ENCODE measurements at places on chromosomes 6 and 20.
A peak's percentile ranks its signal among the peaks of the same experiment; 100 is the strongest.

DNA sequence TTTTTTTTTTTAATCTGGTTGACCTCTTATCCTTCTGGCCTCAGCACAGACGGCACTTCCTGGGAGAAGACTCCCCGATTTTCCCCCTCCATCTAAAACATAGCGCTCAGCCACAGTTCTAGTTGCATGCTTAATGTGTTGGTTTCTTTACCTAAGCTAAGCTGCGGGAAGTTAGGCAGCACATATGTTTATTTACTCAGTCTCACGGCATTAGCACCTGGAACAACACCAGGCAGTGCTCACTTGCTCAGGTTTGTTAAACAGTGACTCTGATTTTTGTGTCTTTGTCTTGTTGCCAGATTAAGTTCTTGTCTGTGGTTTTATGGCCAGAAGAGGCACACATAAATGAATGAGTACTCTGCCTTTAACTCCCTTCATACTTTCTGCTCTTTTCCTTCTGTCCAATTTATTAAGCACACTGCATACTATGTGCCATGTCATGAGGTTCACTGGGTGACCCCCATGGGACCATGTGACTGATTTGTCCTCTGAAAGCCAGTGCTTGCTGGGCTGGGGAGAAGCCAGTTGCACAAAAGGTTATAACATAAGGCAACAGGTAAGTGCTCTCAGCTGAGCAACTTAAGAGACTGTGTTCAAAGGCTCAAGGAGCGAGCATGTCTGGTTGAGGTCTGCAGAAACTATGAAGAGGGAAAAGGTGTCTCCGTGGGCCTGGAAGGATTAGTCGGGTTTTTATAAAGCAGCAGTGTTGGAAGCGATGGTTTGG is 93.6 kb downstream of the RPP40 start:
- no peak for DNase-seq

DNA sequence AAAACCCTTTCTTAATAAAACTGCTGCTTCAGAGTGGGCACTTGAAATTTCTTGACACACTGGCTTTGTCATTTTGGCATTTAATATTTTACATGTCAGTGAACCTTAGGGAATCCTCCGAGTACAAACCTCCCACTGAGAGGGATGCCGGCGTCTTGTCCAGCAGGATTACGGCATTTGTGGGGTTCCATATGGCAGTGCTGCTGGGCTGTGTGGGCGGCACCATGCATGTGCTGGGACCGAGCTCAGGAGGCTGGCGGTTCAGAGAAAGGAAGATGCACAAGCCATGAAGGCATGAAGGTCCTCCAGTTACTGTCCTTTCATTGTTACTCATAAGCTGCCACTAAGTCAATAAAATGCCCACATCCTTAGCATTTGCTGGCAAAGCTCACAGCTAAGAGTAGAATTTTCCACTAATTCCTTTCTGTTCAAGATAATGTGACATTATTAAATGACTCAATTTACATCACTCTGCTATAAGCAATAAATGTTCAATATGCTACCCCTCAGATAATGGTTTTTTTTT is 61.4 kb downstream of the LY86 start:
- DNase-seq: no peak

DNA sequence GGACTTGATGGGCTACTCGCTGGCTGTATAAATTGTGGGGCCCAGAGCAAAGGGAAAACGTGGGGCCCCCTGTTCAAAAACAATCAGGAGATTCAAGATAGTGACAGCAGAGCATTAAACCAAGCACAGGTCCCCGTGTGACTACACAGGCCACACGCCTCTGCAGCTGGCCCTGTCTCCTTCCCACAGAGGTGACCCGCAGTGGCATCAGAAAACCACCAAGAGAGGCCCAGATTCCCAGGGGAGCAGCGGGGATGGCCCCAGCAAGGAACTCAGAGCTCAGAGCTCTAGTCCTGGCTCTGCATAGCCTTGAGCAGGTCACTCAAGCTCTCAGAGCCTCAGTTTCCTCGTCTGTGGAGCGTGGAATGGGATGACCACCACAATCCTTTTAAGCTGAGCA is 57.6 kb downstream of the CPNE5 start:
- DNase-seq: no peak

DNA sequence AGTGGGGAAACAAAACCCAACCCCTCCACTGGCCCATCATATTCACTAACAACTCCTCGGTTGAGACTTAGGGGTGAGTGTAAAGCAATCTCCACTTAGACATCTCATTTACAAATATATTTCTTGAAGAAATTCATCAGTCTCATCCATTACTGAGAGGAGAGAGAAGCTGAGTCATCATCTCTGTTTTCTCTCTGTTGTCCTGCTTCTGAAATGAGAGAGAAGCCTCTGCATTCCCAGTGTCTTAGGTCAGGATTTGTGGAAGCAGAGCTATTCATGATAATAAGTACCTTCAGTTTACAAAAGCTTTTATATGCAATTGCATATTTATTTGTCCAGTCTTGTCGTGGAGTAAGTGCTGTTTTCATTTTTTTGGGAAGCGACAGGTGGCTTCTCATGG is 879 bp downstream of the MEP1A start:
- no peak for DNase-seq

DNA sequence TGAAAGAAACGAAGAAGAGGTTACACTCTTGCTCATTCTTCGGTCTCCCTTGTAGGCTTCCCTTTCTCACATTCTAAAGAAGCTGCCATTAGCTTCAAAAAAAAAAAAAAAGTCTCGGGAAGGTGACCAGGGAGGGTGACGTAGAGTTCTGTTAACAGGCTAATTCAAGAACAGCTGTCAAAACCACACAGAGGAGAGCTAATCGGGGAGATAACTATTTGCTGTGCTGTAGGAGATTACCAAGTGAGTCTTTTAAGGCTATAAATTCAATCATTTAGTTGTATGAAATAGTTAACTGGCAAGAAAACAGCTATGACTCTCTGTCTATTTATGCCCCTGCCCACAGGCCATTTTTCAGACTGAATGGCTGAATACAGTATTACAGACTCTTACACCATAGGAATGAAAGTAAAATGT is 256.8 kb downstream of the SYNE1 start:
- DNase-seq: no peak

DNA sequence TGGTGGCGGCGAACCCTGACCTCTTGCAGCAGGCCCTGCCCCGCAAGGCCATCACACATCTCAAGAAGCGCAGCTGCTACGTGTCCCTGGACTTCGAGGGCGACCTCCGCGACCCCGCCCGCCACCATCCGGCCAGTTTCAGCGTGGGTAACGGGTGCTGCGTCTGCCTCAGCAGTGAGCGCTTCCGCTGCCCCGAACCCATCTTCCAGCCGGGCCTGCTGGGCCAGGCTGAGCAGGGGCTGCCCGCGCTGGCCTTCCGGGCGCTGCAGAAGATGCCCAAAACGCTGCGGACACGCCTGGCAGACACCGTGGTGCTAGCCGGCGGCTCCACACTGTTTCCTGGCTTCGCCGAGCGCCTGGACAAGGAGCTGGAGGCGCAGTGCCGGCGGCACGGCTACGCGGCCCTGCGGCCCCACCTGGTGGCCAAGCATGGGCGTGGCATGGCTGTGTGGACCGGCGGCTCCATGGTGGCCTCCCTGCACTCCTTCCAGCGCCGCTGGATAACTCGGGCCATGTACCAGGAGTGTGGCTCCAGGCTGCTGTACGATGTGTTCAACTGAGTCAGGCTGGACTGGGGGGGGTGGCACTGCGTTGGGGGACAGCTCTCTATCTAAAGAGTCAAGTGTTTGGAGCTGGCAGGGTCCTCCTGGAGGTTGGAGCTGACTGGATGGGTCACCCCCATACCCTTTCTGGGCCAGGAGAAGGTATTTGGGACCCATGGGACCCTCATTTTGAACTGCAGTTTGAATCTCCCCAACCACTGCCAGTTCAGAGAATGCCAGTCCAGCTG is 1.1 kb downstream of the ACTL10 start:
- DNase-seq: peak; percentile 76

DNA sequence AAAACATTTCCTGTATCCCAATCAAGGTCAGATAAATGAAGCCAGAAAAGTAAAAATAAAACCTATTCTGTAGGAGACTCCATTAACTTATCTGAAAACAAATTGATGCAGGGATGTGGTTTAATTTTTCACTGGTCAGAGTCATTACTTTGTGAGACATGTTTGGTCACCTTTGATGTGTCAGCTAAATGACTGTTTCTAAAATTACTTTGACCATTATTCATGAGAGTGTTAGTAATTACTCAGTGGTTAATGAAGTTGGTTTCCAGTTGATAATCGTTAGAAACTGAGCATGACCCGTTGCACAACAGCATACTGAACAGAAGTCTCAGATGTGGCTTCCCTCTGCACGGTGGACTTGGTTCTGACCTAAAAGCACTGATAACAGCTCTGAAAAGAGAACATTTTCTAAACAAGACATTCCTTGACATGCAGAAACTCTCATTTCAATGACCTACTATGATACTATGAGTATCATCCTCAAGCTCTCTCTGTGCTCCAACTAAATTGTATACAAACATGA is 410.5 kb upstream of the RNF217 start:
- no peak for DNase-seq

DNA sequence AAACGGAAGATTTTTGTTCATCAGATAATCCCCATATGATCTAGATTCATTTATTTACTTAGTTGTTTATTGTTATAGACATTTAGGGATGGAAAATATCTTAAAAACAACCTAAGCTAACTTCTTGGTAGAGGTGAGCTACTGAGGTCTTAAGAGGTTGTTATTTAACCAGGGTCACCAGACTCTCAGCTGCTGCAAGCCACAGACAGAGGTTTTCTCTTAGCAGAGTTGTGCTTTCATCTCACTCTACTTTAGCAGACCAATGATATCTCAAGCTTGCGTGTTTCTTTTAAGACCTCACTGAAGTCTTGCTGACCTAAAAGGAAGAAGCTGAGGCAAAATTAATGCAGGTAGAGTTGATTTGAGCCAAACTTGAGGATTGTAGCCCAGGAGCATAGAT is 43.6 kb downstream of the NCOA7 start:
- no peak for DNase-seq

- no peak for DNase-seq
Measured at GRCh38 chr6:41559655-41560427, 13.7 kb downstream of the FOXP4 start.

- DNase-seq: no peak
Measured at GRCh38 chr6:24454452-24454851, 34.9 kb downstream of the GPLD1 start.

- no peak for DNase-seq
Measured at GRCh38 chr6:10999994-11000393, 44.1 kb downstream of the ELOVL2 start.

DNA sequence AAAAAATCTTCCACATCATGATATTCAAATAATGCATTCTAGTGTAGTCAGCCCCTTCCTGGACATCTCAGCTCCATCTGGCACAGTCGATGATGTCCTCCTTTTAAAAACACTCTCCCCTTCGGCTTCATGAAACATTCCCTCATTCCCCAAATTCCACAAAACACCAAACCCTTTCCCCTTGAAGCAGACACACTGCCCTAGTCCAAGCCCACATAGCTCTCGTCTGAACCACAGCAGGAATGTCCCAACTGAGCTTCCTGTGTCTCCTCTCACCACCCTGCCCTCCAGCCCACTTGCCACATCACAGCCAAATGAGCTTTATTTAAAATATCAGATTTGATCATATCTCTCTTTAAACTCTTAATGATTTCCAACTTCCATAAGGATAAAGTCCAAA is 106.4 kb upstream of the CARMIL1 start:
- DNase-seq: no peak

GRCh38 chr20:39813190-39813829 is 851.2 kb downstream of the DHX35 start:
- no peak for DNase-seq

DNA sequence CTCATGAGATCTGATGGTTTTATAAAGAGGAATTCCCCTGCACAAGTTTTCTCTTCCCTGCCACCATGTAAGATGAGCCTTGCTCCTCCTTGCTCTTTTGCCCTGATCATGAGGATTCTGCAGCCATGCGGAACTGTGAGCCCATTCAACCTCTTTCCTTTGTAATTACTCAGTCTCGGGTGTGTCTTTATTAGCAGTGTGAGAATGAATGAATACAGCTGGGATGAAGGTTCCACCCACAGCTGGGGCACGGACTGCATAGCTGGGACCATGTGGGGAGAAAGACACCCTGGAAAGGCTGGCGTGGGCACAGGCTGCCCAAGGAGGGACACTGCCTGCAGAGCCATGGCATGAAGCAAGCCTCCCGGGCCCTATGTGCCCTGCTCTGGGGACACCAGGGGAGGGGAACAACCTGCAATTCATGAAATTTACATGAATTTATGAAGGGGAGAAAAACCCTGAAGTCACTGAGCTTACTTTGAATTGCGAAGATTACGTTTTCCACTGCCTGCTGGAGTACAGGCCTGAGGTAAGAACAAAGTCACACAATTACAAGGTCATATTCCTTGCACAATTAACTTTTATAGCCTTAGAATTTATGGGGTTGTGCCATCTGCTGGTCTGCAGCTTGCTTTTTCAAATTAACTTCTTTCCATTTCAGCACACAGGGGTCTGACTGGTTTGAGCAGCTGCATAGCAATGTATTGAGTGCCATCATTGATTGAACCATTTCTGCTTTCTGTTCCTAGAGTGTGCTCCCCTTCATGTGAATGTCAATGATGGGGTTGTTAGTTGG is 46.2 kb downstream of the SLC22A1 start:
- DNase-seq: no peak

DNA sequence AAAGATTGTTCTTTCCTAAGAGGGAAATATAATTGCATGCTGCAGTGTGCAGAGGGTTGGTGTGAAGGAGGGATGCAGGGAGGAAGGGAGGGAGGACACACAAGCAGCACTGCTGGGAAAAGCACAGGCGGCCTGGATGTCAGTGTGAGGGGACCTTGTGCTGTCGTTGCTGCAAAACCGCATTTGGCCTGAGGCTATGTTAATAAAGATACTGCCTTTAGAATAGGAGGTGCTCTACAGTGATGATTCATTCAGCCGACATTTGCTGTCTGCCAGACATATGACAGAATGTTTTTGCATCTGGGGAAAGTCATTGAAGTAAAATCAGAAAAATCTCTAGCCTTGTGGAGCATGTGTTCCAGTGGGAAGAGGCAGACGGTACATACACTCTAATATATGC is 50.5 kb upstream of the TRIM26 start:
- DNase-seq: no peak

All from activated CD4-positive, alpha-beta T cell treated with anti-CD3 and anti-CD28 coated beads for 4 hours (primary cell).